AG10803 (cell line): ENCODE measurements at places on chromosomes 13 and 19.

DNA sequence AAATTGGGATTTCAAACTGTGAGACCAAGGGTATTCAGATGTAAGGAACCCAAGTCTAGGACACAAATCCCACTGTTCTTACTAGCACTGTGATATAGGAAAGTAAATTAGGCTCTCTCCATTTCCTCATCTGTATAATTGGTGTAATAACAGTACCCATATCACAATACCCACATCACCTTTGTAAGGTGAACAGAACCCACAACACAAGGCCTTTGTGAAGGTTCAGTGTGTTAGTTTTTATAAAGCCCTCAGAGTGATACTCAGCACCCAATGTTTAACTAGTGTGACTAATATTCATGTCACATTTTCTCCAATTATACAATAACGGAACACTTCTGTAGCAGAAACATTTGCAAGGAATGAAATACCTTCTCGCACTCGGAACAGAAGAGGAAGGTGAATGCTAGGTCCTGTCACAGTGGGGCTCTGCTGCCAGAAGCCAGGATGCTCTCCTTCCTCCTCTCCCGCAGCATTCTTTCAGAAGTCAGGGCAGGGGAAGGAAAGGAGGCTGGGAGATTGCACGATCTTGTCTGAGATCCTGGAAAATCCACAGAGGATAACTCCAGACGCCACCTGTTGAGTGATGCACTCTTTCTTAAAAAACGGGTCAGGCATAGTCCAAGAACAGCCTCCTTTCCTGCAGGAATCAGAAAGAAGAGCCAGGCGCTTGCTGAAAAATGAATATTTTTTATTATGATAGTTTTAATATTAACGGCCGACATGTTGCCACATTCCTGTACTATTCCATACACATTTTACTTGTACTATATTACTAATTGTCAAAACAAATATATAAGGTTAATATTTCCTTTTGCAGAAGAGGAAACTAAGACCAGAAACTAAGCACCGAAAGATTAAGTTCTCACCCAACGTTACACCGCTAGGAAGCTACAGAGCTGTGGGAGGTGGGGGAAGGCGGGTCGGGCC, 762 bp downstream of the ZNF45 start:
- peak; percentile 11 for DNase-seq

- DNase-seq = no peak
These were observed 12.1 kb downstream of the ZBTB7A start for GRCh38 chr19:4054441-4055208.

GRCh38 chr13:44273991-44274770, 99.4 kb upstream of the SERP2 start:
- DNase-seq = peak; percentile 55

DNA sequence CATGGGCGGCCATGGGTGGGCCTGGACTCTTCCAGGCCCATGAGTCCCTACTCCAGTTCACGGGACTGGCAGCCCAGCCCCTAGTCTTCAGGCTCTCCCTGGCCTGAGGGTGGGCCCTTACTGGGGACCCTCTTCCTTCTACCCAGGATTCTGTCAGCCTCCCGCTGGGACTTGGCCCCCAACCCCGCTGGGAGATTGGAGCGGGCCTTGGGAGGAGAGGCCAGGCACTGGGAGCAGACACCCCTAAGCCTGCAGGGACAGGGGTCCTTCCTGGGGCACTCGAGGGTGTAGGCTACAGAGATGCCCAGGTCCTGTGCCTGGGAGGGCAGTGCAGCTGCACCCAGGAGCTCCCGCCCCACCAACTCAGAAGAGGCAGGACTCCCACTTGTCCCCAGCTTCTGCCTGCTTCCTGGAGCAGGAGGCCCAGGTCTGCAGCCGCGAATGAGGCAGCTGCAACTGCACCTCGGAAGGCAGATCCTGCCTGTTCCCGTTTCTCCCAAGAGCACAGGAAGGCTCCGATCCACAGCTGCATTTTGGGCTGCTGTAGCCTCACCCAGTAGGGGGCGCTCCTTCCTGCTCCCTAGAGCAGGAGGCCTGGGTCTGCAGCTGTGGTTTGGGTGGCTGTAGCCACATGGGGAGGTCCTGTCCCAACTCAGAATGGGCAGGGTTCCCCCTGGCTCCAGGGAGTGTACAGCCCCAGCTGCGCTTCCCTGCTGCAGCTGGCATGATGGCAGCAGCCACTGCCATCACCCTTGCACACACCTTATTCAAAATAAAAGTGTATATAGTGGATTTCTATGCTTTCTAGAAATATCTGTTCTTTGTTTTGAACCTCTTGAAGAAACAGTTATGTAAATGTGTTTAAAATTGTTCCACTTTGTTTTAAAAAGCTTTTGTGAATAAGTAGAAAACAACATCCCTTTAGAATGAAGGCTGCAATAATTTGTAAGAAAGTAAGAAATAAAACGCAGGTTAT, 46.8 kb downstream of the TEX26 start:
- no peak for DNase-seq

- no peak for DNase-seq
These were observed 204.6 kb downstream of the VWA8 start for GRCh38 chr13:41756198-41756880.

GRCh38 chr13:74819549-74819948, 662.4 kb downstream of the TBC1D4 start:
- DNase-seq = no peak

DNA sequence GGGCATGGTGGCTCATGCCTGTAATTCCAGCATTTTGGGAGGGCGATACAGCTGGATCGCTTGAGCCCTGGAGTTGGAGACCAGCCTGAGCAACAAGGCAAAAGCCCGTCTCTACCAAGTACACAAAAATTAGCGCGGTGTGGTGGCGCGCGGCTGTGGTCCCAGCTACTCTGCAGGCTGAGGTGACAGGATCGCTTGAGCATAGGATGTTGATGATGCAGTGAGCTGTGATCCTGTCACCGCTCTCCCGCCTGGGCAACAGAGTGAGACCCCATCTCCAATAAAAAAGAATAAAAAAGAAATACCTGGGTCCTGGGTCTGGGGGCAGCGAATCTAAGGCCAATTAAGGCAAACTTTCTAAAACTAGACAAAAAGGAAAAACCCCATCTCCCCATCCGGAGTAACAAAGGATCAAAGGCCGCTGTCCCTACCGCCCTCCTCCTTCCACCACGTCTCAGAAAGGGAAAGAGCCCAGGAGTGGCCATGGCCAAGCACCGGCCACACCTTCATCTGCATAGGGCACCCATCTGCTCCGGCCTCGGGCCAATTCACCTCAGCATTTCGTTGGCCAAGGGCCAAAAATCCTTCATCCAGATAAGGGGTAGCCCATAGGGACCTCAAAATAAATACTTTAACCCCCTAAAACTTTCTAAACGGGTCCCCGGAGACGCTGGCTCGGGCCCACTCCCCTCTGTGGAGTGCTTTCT, 851 bp downstream of the ZNF320 start:
- DNase-seq = peak; percentile 3

DNA sequence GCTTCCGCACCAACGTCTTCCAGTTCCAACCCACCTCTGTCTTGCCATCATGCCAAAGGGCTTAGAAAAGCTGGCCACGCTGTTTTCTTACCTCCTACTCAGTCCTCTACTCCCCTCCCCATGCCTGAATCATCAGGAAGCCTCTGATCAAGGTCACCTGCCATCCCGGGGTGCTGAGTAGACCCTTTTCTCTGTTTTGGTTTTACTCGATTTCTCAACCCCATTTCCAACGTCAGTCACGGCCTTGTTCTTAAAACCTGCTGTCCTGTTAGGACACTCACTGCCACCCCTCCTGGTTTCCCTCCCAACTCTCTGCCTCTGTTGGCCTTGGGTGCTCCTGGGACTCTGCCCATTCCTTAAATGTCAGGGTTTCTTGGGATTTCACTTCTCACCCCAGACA, 350.1 kb downstream of the FOXO1 start:
- DNase-seq = no peak

GRCh38 chr13:79405501-79405830, 589 bp downstream of the RBM26 start:
- no peak for DNase-seq

DNA sequence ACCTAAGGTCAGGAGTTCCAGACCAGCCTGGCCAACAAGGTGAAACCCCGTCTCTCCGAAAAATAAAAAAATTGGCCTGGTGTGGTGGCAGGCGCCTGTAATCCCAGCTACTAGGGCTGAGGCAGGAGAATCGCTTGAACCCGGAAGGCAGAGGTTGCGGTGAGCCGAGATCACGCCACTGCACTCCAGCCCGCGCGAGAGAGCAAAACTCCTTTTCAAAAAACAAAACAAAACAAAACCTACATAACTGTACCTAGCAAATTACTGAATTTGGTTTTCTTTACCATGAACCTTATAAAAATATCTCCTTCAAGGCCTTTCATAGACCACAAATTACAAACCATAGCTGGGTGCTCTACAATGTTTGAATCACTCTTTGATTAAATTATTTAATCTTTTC, 760 bp downstream of the ZNF91 start:
- DNase-seq = peak; percentile 28

- DNase-seq = peak; percentile 84
These were observed 120.5 kb downstream of the DIAPH3 start for GRCh38 chr13:60043262-60043661.

- no peak for DNase-seq
These were observed 9.3 kb downstream of the FSTL3 start for GRCh38 chr19:685454-685931.

DNA sequence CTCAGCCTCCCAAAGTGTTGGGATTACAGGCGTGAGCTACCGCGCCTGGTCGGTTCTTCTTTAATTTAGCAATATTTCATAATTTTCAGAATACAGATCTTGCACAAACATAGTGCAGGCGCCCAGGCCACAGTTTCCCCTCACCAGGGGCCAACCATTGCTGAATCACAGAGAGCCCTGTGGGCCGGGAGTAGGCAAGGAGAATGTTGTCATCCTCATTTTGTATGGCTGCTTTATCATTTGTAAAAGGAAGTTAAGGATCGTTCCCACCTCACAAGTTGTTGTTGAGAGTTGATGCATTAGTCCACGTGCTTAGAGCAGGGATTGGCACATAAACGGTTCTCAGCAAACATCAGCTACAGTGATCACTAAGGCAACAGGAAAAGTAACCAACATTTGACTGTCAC, 30.2 kb downstream of the MEIS3 start:
- DNase-seq = no peak

DNA sequence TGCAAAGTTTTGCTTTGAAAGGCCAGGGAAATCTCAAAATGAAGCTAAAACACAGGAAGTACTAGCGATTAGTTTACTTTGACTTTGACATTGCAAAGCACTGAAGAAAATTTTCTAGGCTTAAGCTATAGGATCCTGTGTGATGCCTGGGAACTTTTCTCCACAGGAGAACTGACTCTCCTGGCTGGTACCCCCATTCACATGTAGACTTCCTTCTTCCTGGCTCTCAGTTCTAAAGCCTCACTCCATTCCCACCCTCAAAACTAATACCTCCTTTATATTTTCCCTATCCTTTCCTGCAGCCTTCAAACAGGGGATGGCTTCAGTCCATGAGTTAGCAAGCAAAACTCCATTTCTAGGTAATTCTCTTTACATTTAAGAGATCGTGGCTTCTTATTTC, 189.5 kb downstream of the SLITRK1 start:
- no peak for DNase-seq

- no peak for DNase-seq
These were observed 431.2 kb downstream of the FOXO1 start for GRCh38 chr13:40235160-40235796.

- DNase-seq = peak; percentile 83
These were observed 1.1 kb downstream of the GYS1 start for GRCh38 chr19:48991873-48992580.

DNA sequence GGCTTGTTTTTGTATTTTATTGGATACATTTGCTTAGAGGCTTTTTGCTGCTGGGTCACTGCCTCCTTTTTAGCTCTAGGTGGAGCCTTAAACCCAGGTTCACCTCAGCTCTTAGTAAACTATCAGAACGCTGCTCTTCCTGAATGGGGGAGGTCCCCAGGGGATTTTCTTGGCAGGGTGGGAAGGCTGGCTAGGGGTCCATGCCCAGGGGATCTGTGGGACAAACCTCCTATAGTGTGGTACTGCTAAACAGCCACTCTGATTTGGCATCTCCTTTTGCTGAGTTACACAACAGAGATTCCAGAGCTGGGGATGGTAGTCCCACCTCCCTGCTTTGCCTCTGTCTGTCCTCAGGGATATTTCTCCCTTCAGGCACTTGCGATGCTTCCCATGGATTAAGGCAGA, 204.9 kb downstream of the ZIC5 start:
- no peak for DNase-seq

- no peak for DNase-seq
These were observed 123.9 kb upstream of the ARGLU1 start for GRCh38 chr13:106691861-106692260.

DNA sequence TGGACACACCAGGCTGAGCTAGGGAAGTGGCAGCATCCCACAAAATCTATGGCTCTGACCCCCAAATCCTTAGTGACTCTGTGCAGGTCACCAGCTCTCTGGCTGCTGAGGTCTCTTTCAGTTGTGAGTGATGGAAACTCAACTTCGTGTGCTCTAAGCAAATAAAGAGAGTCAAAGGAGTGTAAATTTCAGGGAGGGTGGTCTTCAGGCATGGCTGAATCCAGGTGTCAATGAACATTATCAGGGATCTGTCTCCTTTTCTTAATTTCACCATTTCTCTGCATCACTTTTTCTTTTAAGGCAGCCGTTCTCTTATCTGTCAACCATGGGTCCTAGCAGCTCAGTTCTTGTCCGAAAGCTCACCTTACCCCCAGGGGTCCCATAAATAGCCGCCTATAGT, 6.2 kb downstream of the CYP4F12 start:
- no peak for DNase-seq

GRCh38 chr19:10104665-10105508, 1.3 kb upstream of the PPAN start:
- DNase-seq = no peak

GRCh38 chr19:27746691-27747380, 1466.1 kb downstream of the UQCRFS1 start:
- DNase-seq = peak; percentile 13

DNA sequence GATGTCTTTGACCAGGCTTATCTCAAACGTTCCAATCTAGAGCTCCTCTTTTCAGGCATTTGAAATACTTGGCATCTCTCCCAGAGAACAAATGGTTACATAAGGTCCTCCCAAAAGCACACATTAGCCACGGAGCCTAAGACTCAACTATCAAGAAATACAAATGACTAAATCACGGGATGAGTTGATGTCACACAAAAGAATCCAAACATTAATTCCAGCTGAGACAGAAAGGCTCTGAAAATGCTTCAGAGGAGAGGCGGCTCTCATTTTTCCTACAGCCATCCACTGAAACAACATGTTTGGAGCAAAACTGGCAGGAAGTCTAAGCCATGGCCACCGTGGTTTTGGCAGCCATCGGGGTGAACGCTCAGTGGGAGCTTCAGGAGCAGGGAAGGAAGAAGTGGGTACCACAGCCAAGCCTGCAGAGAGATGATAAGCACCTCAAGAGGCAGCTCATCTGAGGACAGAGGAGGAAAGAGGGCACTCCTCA, 122.5 kb downstream of the STK24 start:
- peak; percentile 97 for DNase-seq

GRCh38 chr13:41960211-41960636, 685 bp downstream of the VWA8 start:
- DNase-seq = peak; percentile 39

DNA sequence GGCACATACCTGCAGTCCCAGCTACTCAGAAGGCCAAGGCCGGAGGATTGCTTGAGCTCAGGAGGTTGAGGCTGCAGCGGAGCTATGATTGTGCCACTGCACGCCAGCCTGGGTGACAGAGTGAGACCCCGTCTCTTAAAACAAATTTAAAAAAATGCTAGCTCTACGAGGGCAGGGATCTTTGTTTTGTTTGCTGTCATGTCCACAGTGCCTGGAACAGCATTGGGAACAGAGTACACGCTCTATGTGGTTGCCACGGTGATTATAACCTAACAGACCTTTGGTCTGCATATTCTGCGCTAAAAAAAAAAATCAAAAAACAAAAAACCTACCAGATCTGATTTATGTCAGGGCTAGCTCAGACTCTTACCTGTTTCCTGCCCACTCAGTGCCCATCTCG, 2.2 kb upstream of the SHFL start:
- DNase-seq = no peak
